AG04450 (cell line): ENCODE measurements at places on chromosomes 4 and X.

- DNase-seq: no peak
These were observed 149.3 kb downstream of the PDE5A start for GRCh38 chr4:119479180-119479808.

GRCh38 chr4:4627906-4628305 lies 86.1 kb upstream of the STX18 start:
- DNase-seq: no peak

DNA sequence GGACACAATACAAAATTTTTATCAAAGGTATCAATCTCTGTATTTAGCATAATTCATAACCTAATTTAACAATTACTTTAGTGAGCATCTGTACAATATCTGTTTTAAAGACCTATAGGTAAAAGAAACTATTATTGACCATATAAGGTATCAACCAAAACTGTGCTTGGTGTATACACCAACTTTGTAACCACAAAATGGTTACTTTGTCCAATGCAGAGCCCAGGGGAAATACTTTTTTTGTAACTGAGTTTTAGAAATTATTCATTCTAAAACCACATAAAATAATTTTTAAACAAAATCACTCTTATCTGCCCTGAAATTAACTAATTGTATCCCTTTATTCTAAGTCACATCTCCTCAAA lies 5.0 kb downstream of the CXXC4 start:
- no peak for DNase-seq

- no peak for DNase-seq
These were observed 23.4 kb downstream of the ZFYVE28 start for GRCh38 chr4:2395038-2395437.

DNA sequence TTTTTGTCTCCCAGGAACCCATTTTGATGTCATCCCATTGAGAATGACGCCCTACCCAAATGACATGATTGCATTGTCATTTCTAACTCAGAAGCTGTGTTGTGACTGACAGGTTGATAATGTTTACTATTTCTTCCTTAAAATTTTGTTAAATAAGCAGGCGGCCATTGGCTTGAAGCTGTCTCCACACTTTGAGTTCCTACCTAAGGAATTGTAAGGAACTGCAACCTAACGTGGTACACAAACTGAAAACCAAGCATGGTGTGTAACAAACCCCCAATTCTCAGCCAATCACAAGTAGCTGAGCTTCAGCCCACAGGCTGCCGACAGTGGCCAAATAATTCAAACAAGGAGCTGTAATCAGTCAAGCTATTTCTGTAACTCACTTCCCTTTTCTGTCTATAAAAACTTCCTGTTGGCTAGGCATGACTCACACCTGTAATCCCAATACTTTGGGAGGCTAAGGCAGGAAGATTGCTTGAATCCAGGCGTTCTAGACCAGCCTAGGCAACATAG lies 2.9 kb upstream of the MND1 start:
- no peak for DNase-seq
